NCI-H1694 treated with DMSO at 0.1 percent for 48 hours (cell line): ENCODE measurements at places on chromosomes 6 and 20.

GRCh38 chr20:9635750-9636149 is 121.4 kb downstream of the LAMP5 start:
- DNase-seq, result no peak

- no peak for DNase-seq
Measured at GRCh38 chr6:68238097-68238601, 396.9 kb upstream of the ADGRB3 start.

DNA sequence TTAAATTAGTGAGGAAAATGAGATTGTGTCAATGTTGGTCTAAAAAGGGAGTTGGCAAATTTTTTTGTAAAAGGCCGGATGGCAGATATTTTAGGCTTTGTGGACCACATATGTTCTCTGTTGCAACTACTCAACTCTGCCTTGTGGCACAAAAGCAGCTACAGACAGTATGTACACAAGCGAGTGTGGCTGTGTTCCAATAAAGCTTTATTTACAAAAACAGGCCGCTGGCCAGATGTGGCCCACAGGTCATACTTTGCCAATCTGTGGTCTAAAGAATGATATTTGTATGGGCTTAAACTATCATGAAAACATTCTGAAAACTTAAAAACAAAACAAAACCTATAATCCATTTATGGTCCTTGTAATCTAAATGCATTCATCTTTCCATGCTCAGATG is 228.3 kb downstream of the CLIC5 start:
- DNase-seq, result no peak

DNA sequence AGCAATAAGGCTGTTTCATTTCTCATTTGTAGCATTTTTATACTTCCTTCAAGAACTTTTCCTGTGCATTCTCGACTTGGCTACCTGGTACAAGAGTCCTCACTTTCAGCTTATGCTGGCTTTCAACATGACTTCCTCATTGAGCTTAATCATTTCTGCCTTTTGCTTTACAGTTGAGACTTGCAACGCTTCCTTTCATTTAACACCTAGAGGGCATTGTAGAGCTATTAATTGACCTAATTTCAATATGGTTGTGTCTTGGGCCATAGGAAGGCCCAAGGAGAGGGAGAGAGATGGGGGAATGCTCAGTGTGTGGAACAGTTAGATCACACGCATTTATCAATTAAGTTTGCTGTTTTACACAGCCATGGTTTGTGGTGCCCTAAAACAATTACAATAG is 37.2 kb downstream of the SLC22A2 start:
- no peak for DNase-seq

- no peak for DNase-seq
Measured at GRCh38 chr6:38033442-38033982, 214.0 kb downstream of the ZFAND3 start.

- DNase-seq, result peak; percentile 90
Measured at GRCh38 chr20:3275966-3276679, 37.1 kb upstream of the SLC4A11 start.

- no peak for DNase-seq
Measured at GRCh38 chr6:154111025-154111424, 72.0 kb downstream of the OPRM1 start.

DNA sequence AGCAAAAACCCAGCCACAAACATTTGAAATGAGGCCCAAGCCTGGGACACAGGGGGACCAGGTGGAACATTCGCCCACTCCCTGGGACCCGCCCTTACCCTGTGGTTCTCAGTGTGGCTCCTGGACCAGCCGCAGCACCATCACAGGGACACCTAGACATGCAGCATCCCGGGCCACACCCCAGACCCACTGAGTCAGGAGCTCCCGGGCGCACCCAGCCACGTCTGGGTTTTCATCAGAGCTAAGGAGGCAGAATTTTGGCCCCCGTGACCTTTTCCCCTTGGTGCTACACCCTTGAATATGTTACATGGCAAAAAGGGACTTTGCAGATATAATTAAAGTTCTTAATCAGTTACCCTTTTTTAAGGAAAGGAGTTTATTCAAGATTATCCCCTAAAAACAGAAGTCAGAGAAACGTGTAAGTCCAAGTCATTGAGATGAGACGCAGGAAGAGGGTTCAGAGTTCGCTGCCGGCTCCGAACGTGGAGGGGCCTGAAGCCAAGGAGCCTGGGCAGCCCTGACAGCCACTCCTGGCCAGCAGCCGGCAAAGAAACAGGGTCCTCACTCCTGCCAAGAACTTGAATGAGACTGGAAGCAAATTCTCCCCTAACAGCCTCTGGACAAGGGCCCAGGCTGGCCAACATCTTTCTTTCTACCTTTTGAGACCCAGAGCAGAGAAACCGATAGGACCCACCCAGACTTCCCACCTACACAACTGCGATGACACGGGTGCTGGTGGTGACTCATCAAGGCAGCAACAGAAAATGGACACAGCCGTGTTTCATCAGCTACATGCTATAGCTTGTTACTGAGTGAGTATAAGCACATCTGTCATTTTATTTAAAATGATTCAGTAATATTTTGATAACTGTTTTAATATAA is 25.3 kb downstream of the BFSP1 start:
- DNase-seq, result no peak

DNA sequence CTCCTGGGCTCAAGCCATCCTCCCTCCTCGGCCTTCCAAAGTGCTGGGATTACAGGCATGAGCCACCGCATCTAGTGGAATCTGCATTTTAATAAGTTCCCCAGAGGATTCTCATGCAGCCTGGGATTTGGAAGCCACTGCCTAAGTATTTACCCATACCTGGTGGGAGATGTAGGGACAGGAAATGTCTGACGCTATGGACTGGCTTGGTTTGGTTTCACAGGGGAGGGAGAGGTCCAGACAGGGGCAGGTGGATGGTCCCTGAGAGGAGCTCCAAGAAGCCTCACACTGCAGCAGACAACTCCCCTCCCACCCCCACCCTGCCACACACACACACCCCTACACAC is 4.4 kb downstream of the VSTM2L start:
- no peak for DNase-seq

DNA sequence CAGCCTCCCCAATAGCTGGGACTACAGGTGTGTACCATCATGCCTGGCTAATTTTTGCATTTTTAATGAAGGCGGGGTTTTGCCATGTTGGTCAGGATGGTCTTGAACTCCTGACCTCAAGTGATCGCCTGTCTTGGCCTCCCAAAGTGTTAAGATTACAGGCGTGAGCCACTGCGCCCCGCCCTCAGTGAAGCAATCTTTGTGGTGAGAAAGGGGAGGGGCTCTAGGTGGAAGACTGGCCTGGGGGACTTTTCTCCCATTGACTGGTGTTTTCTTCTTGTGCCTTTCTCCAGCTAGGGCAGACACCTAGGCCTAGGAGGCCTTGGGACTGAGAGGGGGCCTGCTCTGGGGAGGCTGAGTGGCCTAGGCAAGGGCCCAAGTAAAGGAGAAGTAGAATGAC is 84.1 kb downstream of the DNAAF9 start:
- DNase-seq, result no peak

- DNase-seq, result no peak
Measured at GRCh38 chr20:51810155-51811041, 8.1 kb upstream of the SALL4 start.

DNA sequence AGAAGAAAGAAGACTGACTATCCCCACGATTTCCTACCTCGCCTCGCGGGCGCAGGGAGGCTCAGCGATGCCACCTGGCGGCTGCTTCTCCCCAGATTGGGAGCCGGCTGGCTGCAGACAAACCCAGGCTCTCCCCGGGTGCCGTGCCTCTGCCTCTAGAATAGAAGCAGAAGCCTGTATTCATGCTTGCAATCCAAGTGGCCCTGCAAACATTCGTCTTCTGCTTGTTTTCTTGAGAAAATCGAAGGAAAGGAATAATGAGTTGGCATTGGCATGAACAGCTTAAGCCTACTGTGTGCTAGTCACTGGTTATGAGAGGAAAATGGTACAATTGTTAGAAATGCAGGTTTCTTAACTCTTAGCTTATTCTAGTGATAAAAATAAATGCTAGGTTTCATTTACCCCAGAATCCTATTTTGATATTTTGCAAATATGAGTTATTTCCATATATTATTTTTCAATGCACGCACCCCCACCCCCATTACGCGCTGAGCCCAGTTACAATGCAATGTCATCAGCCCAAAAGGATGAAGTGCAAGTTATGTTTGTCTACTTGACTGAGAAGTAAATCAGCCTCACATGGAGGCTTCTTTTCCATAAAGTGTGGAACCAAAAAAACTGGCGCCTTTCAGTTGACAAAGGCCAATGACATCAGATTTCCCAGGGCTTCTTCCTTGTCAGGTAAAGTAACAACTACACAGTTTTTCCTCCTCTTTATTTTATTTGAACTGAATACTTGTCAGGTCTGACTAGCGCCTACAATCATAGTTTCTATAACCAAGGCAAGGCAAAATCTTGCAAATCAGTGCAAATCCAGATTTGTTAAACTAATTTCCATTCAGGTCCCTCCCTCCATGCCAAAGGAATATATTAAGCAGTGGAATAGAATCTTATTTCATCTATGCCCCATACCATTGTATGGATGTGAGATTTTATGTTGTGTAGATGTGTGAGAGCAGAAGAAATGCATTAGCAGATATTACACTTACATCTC is 3.9 kb upstream of the SOX4 start:
- DNase-seq, result peak; percentile 79

DNA sequence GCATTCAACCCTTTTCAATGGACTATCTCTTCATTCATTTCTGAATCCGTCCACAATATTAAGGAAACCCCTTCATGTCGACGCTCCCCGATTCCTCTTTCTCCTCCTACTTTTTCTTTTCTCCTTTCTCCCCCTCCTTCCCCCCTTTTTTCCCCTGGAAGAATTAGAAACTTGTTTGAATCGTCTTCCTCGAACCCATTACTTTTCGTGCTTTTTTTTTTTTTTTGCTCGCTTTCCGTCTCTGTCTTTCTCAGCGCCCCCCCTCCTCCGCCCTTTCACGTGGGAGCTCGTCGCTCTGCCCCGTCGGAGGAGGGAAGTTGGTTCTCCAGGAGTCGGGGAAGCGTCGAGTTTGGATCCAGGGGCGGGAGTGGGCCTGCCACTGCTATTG is 2.3 kb upstream of the NKX2-2 start:
- no peak for DNase-seq

DNA sequence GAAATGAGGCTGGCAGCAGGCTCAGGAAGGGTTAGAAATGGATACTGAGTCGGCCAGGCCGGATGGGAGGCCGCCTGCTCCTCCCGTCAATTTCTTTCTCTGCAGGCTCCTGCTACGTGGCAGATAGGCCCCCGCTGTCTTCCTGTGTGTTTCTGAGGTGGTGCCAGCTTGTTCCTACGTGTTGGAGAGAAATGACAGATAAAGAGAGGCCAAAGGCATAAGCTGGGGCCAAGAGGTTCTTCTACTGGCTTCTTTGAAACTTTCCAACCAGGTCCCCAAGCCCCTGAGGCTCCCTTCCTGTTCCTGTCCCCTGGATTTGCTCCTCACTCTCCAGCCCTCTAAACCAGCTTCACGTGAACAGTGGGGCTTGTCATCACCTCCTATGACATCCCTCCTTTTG is 76.8 kb downstream of the TCP11 start:
- DNase-seq, result no peak

- peak; percentile 45 for DNase-seq
Measured at GRCh38 chr6:88982720-88983119, 19.3 kb upstream of the RNGTT start.

DNA sequence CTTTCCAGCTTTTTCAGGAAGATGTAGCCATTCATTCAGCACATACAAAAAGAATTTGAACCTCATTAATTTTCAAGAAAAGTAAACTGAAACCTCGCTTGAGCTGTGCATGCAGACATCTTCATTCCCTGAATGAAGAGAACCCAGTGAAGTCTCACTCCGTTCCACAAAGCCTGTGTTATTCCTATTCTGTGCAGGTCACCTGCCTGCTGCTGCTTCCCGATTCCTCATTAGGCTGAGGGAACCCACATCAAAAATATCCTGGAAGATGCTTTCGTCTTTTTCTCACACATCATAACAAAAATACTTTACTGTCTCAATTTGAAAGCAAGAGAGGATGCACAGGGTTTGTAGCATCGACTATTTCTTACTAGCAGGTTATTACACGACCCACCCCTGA is 40.1 kb downstream of the TRMT6 start:
- DNase-seq, result no peak

DNA sequence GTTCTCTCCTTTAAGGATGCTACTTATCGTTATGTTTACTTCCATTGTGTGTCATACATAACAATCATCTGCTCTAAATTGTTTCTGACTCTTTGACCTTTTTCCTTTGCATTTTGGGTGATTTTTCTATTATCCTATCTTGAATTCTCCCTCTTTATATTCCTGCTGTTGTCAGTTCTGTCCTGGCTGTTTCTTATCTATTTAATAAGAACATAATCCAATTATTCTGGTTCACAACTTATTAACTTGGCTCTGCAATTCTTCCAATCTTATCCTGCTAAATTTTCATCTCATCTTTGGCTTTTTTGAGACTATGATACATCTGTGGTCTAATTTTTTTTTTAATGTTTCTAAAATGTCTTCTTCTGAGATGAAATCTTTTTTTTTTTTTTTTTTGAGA is 54.7 kb upstream of the TOX2 start:
- no peak for DNase-seq

GRCh38 chr6:84618836-84619235 is 145.6 kb downstream of the TBX18 start:
- no peak for DNase-seq

- DNase-seq, result no peak
Measured at GRCh38 chr6:170345662-170346061, 39.1 kb downstream of the FAM120B start.

DNA sequence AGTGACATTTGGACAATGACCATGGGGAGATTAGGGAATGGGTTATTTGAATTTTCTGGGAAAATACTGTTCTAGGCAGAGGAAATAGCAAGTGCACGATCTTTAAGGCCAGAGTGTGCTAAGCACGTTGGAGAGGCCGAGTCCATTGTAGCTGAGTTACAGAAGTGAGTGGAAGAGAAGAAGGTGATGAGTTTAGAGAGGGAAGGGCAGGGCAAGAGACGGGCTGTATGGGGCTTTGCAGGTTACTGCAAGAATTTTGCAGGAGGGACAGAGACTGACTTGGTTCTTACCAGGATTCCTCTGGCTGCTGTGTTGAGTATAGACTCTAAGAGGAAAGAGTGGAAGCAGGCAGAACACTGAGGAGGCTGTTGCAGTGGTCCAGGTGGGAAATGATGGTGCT is 1.1 kb upstream of the NCOA3 start:
- no peak for DNase-seq

GRCh38 chr20:37968841-37969401 is 64.3 kb downstream of the TTI1 start:
- DNase-seq, result no peak

GRCh38 chr6:21264288-21265033 is 329.1 kb upstream of the SOX4 start:
- DNase-seq, result no peak

DNA sequence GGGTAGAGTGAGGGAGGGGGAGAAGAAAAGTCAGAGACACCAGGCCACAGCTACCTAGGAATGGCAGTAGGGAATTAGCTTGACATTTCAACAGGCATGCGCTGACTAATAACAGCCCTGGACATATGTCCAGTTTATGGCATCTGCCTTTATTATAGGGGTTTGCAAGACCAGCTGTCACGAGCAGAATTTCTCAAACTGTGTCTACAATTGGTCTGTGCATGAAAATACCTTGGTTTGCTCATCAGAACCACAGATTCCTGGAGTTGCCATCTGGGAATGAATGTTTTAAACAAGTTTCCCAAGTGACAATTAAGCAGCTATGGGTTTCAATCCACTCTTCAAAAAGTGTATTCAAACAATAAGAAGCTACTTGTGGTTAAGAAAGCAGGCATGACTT is 110.3 kb upstream of the ENPP5 start:
- no peak for DNase-seq

- no peak for DNase-seq
Measured at GRCh38 chr6:7424058-7424457, 34.5 kb downstream of the RIOK1 start.
